Panc1 (cell line): ENCODE measurements at places on chromosomes 6 and 20. TPM values are rescaled to one million over a fixed set of nuclear protein-coding genes. Genes with fewer than 3 reads are reported as not detected.

GRCh38 chr6:104603108-104603745 is 256.5 kb downstream of the HACE1 start:
- DNase-seq, result no peak

- no peak for DNase-seq
Observed at GRCh38 chr20:32585586-32586127, 524 bp upstream of the NOL4L start.

GRCh38 chr6:38443352-38444144 is 196.2 kb downstream of the BTBD9 start:
- DNase-seq, result no peak

DNA sequence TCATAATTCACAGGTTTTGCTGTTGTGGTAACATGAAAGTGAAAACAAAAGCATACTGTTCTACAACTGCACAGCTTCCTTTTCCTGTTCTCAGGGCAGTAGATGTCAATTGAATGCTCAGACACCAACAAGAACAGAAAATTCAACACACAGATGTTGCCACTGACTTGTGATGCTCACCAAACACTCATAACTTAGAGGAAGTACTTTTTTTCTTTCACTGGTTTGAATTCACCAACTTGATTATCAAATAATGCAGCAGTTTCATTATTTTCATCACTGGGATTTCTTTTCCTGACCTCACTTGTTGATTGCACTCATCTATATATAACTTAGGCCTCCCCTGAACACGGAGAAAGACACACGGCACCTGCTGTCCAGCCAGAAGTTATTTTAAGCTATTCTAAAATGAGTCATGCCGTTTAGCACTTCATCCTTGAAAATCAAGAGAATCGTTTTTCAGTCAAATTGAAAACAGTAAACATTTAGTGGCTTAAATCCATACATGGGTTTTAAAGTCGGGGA is 949 bp downstream of the TXLNB start:
- no peak for DNase-seq

GRCh38 chr20:57413986-57414385 is 22.8 kb downstream of the RBM38 start:
- DNase-seq, result no peak

MEP1A gene
- not detected for total RNA-seq

DEFB124 gene
- not detected for total RNA-seq

MATN4 gene
- total RNA-seq, result 0.15 TPM

SLC26A8 gene
- total RNA-seq, result not detected

RPP21 gene
- 81.3 TPM for total RNA-seq

ZNF311 gene
- 0.39 TPM for total RNA-seq
